ENCODE measurements at places on chromosomes 7 and 10.
A peak's percentile ranks its signal among the peaks of the same experiment; 100 is the strongest.

GRCh38 chr7:140322759-140323158 lies 75.6 kb downstream of the SLC37A3 start:
- no peak for DNase-seq

- peak; percentile 21 for DNase-seq
Observed at GRCh38 chr10:118259288-118259906, 82.7 kb downstream of the FAM204A start.

DNA sequence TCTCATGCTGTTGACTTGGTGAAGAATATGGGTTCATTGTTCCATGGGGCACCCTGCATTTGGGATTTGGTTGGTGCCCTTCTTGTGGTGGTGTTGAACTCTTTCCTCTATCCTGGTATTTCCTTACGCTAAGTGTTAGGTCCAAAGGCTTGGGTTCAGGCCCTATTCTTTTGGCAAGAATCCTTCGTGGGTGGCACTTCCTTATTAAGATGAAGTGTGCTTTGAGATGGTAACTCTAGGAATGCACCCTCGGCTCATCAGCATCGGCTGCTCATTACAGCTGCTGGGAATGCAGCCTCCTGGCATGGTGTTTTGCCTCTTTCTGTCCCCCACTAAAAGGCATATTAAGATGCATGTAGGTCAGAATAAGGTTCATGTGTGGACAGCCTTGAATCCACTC lies 380.7 kb downstream of the RPS24 start:
- DNase-seq, result no peak

DNA sequence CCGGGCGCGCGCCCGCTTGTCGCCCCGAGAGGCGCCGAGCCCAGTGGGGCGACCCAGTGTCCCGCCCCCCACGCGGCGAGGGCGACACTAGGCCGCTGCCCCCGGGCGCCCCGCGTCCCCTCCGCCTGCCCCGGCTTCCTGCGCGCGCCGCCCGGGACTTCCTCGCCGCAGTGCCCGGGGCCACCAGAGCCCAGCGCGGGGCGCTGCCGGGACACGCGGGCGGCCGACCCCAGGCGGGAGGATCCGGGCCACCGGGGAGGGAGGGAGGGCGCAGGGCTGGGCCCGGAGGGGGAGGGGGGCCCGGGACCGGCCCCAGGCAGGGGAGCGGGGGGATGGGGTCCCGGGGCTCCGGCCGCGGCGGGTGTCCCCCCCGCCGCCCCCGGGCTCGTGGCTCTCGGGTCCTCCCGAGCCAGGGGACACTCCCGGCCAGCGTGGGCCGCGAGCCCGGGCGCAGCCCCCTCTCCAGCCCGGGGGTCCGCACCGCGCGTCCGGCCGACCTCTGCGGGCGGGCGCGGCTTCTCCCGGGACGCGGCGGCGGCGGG lies 435 bp upstream of the PWWP2B start:
- peak; percentile 54 for DNase-seq

GRCh38 chr10:48907730-48908129 lies 31.9 kb downstream of the LRRC18 start:
- DNase-seq, result no peak

DNA sequence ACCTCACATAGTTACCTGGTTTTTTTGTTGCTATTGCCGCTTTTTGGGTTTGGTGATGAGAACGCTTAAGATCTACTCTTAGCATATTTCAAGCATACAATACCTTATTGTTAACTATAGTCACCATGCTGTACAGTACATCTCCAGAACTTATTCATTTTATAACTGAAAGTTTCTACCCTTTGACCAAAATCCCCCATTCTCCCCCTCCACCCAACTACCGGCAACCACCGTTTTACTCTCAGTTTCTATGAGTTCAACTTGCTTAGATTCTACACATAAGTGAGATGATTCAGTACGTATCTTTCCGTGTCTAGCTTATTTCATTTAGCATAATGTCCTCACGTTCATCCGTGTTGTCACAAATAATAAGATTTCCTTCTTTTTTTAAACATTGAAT lies 86.7 kb upstream of the IL6 start:
- peak; percentile 14 for DNase-seq

- no peak for DNase-seq
Observed at GRCh38 chr10:13990392-13990805, 340.3 kb downstream of the FRMD4A start.

- DNase-seq, result no peak
Observed at GRCh38 chr10:44864051-44864450, 47.1 kb upstream of the TMEM72 start.

GRCh38 chr7:803243-803635 lies 29.0 kb upstream of the SUN1 start:
- DNase-seq, result no peak

DNA sequence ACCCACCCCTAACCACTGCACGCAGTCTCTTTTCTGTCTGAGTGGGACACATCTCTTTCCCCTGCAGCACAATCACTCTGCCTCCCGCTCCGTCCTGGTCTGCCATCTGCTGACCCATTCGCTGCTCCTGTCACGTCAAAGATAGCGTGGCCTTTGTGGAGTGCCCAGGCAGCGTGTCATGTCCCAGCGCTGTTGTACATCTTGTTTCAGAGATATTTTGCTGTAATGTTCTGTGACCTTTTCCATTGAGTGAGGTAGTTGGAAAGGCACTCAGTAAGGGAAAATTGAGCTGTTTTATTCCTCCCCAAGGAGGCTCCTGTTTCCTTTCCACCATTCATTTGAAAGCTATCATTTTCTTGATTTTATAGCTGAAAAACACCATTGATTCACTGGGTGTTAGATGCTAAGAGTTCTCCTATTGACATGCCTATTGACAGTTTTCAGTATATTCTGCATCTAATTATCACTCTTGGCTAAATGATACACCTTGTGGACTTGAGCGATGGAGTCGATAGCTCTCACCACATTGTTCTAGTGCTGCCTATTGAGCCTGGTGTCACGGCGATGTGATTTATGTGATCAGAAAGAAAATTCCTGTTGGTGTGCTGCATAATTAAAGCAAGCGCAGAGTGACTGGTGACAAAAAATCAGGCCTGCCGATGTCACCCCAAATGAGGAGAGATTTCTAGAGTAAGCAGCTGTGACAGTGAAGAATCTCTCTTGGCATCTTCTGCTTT lies 372.6 kb downstream of the LRMDA start:
- no peak for DNase-seq

GRCh38 chr7:109154748-109155147 lies 585.1 kb downstream of the DNAJB9 start:
- DNase-seq, result no peak

- no peak for DNase-seq
Observed at GRCh38 chr10:36021096-36021495, 379.0 kb upstream of the FZD8 start.

GRCh38 chr7:20307119-20307518 lies 23.6 kb upstream of the ITGB8 start:
- no peak for DNase-seq

DNA sequence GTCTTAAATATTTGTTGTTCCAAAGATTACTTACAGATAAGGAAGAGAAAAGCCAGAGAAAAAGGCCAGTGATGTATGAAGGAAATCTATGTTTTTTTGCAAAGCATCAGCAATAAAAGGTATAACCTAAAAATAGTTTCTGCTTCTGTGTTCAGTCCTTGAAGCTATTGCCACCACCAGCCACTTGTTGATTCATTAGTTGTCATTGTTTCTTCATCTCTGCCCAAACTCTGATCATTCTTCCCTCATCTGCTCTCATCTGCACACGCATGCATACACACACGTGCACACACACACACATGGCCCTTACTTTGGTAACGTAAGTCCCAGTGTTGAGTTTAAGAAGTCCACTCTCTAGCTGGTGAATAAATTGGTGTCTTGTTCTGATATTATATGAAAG lies 540.7 kb downstream of the GATA3 start:
- no peak for DNase-seq

- DNase-seq, result no peak
Observed at GRCh38 chr7:47738563-47739166, 156.8 kb upstream of the TNS3 start.

- DNase-seq, result no peak
Observed at GRCh38 chr10:123250640-123251039, 96.4 kb downstream of the BUB3 start.

DNA sequence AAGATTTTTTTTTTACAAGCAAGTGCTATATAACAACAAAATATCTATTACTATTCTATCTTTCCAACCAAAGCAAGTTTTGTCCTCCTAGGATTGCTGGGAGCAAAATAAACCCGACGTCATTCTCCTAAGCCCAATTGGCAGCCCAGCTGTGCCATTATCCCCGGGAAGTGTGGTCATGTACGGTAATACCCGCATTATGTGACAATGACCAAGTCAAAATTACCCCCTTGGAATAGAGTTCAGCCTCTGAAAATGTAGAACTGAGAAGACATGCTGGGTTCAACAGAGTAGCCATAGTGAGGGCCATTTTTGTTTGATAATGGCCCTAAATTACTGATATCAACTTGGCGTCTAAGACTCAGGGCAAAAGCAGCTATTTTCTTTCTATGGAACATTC lies 215.5 kb downstream of the LRRTM3 start:
- DNase-seq, result no peak

DNA sequence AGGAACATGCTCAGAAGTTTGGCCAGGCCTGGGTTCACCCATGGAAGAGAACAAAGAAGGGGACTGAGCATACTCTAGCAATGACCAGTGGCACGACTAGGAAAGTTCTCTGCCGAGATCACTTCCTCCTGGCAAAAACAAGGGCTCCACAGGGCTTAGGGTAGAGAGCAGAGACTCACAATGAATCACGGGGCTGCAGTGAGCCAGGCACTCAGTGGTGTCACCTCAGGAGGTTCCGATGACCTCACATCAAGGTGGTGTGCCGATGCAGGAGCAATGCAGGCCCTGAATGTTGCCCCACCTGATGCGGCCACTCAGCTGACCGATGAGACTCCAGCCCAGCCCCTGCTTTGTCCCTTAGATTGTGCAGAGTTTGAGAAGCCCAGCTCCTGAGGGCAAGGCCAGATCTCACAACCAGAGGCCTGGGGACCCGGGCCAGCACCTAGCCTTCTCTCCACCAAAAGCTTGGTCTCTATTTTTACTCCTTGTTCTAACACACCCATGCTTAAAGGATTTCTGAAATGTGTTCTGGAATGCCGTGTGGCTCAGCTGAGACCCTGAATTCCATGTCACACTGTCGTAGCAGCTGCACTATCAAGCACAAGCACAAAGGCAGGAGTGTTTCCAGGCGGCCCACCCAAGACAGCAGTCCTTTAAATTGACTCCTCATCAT lies 60.9 kb downstream of the COBL start:
- DNase-seq, result no peak

GRCh38 chr7:151509670-151510333 lies 9.9 kb downstream of the RHEB start:
- DNase-seq, result no peak

- no peak for DNase-seq
Observed at GRCh38 chr7:77538281-77539212, 1.5 kb downstream of the PTPN12 start.

- DNase-seq, result no peak
Observed at GRCh38 chr10:34751272-34751671, 63.8 kb downstream of the PARD3 start.

DNA sequence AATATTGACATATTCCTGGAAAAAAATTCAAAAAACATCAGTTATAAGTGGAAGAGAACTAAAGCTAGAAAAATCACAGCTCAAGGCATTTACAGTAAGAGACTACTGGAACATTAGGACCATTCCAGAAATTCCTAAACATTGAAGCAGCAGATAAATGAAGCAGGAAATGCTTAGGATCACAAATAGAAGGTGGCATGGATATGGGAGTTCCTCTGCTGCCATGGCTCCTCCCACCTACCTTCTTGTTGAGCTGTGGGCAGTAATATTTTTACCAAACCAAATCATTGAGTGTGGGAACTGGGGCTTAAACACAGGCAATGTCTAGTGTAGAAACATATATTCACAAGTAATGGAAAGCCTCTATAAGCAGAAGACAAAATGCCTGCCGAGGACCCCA lies 292.8 kb downstream of the ANKRD7 start:
- DNase-seq, result no peak

GRCh38 chr10:49628599-49628998 lies 14.8 kb downstream of the CHAT start:
- DNase-seq, result no peak

GRCh38 chr10:83724471-83725241 lies 414.7 kb upstream of the GHITM start:
- DNase-seq, result no peak

GRCh38 chr10:28939281-28940157 lies 262.2 kb downstream of the BAMBI start:
- no peak for DNase-seq

GRCh38 chr10:11454160-11454559 lies 157.3 kb downstream of the USP6NL start:
- no peak for DNase-seq

GRCh38 chr10:11074536-11075267 lies 57.0 kb downstream of the CELF2 start:
- no peak for DNase-seq

DNA sequence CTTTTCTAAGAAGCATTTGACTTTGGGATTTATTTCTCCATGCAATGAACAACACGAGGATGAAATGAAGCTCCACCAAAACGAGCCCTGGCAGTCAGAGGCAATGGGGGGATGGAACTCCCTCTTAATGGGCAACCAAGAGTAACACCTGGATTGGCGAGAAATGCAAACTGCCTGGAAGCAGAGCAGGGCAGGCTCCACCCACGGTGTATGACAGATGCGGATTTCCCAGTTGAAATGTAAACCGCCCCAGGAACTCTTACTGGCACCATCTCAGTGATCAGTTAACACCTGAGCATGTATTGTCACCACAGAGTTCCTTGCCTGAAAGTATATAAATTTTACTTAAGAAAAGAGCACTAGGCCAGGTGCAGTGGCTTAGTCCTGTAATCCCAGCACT lies 47.3 kb upstream of the AUTS2 start:
- DNase-seq, result no peak

GRCh38 chr7:44755698-44756627 lies 7.3 kb downstream of the ZMIZ2 start:
- no peak for DNase-seq

GRCh38 chr10:119447823-119448546 lies 94.5 kb downstream of the RGS10 start:
- DNase-seq, result no peak

DNA sequence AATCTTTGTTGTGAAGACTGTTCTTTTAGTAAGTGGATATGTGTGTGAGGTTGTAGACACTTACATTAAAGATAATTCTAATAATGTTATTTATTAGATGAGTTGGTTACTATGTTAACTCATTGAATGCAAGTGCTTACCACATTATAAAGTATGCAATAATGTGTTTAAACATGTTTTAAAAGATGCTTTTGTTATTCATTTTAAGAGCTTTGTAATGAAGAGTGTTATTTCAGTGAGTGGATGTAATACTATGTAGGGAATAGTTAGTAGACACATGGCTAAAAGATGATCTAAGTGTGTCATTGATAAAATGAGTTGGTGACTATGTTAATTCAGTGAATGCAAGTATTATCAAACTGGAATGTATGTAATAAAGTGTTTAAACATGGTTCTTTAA lies 70.0 kb upstream of the VOPP1 start:
- DNase-seq, result no peak

GRCh38 chr7:38938001-38938485 lies 29.1 kb upstream of the VPS41 start:
- no peak for DNase-seq

DNA sequence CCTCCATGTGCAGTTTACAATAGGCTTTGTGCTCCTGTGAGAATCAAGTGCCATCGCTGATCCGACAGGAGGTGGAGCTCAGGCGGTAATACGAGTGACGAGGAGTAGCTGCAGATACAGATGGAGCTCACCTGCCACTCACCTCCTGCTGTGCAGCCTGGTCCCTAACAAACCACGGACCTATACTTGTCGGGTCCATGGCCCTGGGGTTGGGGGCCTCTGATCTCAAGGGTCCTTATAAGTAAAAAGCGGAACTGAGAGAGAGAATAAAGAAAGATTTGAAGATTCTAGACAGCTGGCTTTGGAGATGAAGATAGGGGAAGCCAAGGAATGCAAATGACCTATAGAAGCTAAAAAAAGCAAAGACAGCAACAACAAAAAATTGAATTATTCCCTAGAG lies 130.6 kb downstream of the PLXDC2 start:
- DNase-seq, result no peak
